ENCODE measurements at places on chromosomes 2 and 18. TPM values are rescaled to one million over a fixed set of nuclear protein-coding genes. Genes with fewer than 3 reads are reported as not detected.

GRCh38 chr2:181857483-181857882 lies 34.0 kb upstream of the ITPRID2 start:
- no peaks in the 10 kb centered on the region for H3K27me3 ChIP-seq
- no peak overlapping the region for H3K27ac ChIP-seq
- DNase-seq = no peak
- H3K4me1 ChIP-seq = peaks cover 1% of the 10 kb centered on the region
- H3K36me3 ChIP-seq = no peaks in the 10 kb centered on the region

DNA sequence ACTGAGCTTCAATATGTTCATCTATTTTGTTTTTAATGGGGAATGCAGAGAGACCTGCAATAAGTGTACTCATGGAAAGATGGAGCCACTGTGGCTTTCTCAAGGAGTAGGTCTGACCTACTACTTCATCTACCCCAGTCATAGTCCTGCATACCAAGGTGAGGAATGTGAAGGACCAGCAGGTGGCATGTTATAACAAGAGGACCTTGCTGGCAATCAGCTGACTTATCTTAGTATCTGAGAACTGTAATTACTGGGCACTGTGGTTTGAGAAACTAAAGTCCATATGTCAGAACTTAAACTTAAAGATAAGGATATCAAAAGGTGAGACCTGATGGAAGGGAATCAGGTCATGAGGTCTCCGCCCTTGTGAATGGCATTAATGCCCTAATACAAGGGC lies 1104.2 kb downstream of the BCL11A start:
- no peak overlapping the region for H3K27ac ChIP-seq
- DNase-seq = no peak
- no peaks in the 10 kb centered on the region for H3K4me1 ChIP-seq
- no peaks in the 10 kb centered on the region for H3K36me3 ChIP-seq

- H3K4me1 ChIP-seq = no peaks in the 10 kb centered on the region
- H3K4me3 ChIP-seq = no peak overlapping the region
- no peak overlapping the region for H3K27ac ChIP-seq
- H3K36me3 ChIP-seq = no peaks in the 10 kb centered on the region
- no peak for DNase-seq
These were observed 16.4 kb downstream of the VIL1 start for GRCh38 chr2:218435003-218435982.

GRCh38 chr2:132623096-132623839 lies 46.7 kb downstream of the LYPD1 start:
- DNase-seq = no peak
- H3K27me3 ChIP-seq = no peaks in the 10 kb centered on the region
- no peak overlapping the region for H3K4me3 ChIP-seq
- H3K27ac ChIP-seq = no peak overlapping the region

DNA sequence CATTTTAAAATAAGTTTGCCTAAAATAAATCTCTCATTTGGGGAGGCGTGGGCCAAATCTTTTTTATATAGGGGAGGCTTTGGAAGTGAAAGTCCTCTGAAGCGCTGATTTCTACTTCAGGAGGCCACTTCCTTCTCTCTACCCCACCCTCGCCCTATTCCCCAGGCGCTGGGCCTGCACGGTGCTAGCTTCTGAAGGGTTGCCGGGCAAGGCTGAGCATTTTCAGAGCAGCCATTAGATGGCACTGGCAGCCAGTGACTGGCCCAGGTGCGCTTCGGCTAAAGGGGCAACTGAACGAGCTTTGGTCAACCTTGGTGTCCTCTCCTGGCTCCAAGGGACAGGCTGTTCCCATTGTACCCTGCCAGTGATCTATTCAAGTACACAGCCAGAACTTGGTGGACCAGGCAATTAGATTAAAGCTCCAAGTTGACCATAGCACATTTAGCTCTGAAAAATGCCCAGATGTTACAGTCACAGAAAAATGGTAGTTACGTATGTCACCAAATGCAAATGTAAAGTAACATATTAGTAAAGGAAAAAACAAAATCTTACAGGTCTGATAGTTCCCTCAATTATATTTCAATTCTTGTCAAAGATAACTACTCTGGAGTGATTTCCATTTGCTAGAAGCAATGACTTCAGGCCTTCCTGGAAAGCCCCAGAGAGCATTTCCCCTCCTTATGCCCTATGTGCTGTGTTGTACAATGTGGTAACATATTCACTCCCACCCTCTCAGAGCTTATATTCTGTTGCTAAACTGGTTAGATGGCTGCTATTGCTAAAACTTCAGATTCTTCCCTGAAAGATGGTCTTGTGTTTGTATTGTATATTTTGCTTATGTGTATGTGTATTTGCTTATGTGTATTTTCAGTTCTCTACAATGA lies 2.1 kb downstream of the POMC start:
- DNase-seq = peak; percentile 58
- H3K4me1 ChIP-seq = peaks cover 28% of the 10 kb centered on the region
- peaks cover 40% of the 10 kb centered on the region for H3K27me3 ChIP-seq
- peak overlapping the region; percentile 3 for H3K27ac ChIP-seq

DNA sequence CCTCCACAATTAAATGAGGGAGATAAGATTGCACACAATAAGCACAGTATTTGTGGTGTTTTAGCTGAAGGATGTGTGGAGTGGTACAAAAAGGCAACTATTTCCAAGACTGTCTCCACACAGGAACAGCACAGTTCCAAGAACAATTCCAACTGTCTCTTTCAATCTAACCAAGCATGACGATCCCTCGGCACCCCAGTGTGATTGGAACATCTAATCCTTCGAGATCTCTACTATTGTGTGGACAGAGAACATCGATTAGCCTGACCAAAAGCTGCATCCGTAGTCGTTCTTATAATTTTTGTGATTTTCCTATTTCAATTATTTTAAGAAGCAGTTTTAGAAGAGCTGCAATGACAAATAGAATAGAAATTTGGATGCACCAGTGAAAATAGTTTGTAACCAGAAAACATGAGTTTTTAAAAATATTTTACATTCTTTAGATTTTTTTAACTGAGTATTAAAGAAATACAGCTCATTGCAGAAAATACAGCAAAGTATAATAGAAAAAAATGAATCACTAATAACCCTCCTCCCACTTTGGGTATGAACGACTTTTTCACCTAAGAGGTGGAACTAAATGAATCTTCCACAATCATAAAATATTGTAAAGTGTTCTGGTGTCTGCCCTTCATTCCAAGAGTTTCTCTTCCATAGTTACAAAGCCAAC lies 76.4 kb upstream of the CABLES1 start:
- no peak overlapping the region for H3K4me3 ChIP-seq
- H3K4me1 ChIP-seq = no peaks in the 10 kb centered on the region
- H3K27me3 ChIP-seq = peaks cover 6% of the 10 kb centered on the region
- no peak for DNase-seq
- no peak overlapping the region for H3K27ac ChIP-seq

GRCh38 chr18:48152549-48152948 lies 222.1 kb upstream of the SMAD2 start:
- peaks cover 22% of the 10 kb centered on the region for H3K27me3 ChIP-seq
- H3K36me3 ChIP-seq = no peaks in the 10 kb centered on the region
- DNase-seq = no peak

- no peaks in the 10 kb centered on the region for H3K27me3 ChIP-seq
- DNase-seq = no peak
- no peaks in the 10 kb centered on the region for H3K4me1 ChIP-seq
- no peak overlapping the region for H3K4me3 ChIP-seq
These were observed 270.1 kb upstream of the POU3F3 start for GRCh38 chr2:104583811-104584210.

The GCG gene
- not detected for total RNA-seq

GRCh38 chr18:53567929-53568574 lies 656.4 kb downstream of the MBD2 start:
- H3K36me3 ChIP-seq = no peaks in the 10 kb centered on the region
- H3K4me1 ChIP-seq = no peaks in the 10 kb centered on the region
- DNase-seq = no peak
- no peak overlapping the region for H3K4me3 ChIP-seq
- H3K27ac ChIP-seq = no peak overlapping the region

GRCh38 chr2:131425231-131425941 lies 50.5 kb upstream of the TUBA3D start:
- no peak overlapping the region for H3K27ac ChIP-seq
- no peaks in the 10 kb centered on the region for H3K36me3 ChIP-seq
- DNase-seq = no peak
- H3K4me1 ChIP-seq = peaks cover 7% of the 10 kb centered on the region
- H3K27me3 ChIP-seq = peaks cover 73% of the 10 kb centered on the region
- peak overlapping the region; percentile 47 for H3K4me3 ChIP-seq

DNA sequence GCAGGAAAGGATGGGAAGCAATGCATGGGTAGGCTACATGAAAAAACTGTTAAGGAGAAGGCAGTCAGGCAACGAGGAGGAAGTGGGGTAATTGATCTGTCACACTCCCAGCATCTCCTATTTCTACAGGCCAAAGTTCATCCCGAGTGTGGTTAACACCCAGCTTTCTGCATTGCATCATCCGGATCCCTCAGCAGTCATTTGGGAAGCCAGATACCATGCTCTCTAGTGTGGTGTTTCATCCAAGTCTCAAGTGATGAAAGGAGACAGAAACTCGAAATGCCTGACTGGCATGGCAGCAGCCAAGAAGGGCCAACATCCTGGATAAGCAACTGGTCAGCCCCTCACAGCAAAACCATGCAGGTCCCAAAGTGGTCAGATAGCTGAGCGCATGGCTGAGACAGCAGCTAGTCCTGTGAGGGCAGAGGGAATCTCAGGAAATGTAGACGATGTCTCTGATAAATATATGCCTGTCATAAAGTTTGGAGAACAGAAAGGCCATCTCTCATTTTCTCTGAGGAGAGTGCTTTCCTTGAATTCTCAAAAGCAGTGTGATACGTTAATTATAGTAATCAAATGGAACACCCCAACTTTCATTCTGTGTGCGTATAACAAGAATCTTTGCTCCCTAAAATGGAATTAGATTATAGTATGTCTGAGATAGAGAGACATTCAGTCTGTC lies 24.8 kb upstream of the HNRNPA3 start:
- no peaks in the 10 kb centered on the region for H3K4me1 ChIP-seq
- no peaks in the 10 kb centered on the region for H3K36me3 ChIP-seq
- no peak overlapping the region for H3K27ac ChIP-seq
- DNase-seq = no peak

DNA sequence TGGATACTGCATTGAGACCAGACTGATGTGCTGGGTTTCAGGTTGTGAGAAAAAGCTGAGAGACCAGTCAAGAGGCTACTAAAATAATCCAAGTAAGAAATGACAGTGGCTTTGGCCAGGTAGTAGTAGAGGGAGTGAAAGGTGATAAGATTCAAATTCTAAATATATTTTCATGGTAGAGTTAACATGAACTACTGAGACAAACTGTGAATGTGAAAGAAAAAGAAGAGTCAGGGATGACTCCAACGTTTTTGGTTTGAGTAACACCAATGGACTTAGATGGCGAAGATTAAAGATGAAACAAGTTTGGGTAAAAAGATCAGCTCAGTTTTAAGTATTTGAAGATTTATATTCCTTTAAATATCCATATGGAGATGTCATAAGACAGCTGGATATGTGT lies 209.4 kb downstream of the ZEB2 start:
- DNase-seq = no peak
- H3K4me1 ChIP-seq = peaks cover 38% of the 10 kb centered on the region
- peak overlapping the region; percentile 49 for H3K27ac ChIP-seq
- H3K4me3 ChIP-seq = peak overlapping the region; percentile 10
- H3K27me3 ChIP-seq = no peaks in the 10 kb centered on the region

The PSMD1 gene
- 66.8 TPM for total RNA-seq

The AMMECR1L gene
- total RNA-seq = 25.3 TPM

The BCL2 gene
- 98.3 TPM for total RNA-seq

GRCh38 chr2:152710713-152711112 lies 6.5 kb downstream of the PRPF40A start:
- no peak for DNase-seq
- H3K4me3 ChIP-seq = no peak overlapping the region
- peaks cover 16% of the 10 kb centered on the region for H3K36me3 ChIP-seq
- H3K27me3 ChIP-seq = no peaks in the 10 kb centered on the region
- peaks cover 58% of the 10 kb centered on the region for H3K4me1 ChIP-seq

DNA sequence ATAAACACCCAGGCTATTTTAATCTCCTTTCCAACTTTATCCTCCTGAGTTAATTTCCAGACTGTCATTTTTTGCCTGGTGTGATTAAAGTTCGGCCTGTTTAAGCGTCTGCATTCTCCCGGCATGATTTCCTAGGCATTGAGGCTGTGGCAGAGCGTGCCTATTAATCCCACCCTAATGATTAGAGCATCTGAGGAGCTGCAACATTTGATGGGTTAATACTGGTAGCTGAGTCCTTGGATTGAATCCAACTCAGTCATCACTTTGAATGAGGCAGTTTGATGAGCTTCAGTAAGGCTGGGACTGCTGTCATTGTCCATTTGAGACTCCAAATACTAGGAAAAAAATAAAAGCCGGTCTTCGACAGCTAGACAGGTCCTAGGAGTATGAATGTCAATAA lies 882.5 kb downstream of the SLC4A3 start:
- no peaks in the 10 kb centered on the region for H3K36me3 ChIP-seq
- no peak overlapping the region for H3K4me3 ChIP-seq
- no peaks in the 10 kb centered on the region for H3K27me3 ChIP-seq
- H3K27ac ChIP-seq = no peak overlapping the region
- no peaks in the 10 kb centered on the region for H3K4me1 ChIP-seq

DNA sequence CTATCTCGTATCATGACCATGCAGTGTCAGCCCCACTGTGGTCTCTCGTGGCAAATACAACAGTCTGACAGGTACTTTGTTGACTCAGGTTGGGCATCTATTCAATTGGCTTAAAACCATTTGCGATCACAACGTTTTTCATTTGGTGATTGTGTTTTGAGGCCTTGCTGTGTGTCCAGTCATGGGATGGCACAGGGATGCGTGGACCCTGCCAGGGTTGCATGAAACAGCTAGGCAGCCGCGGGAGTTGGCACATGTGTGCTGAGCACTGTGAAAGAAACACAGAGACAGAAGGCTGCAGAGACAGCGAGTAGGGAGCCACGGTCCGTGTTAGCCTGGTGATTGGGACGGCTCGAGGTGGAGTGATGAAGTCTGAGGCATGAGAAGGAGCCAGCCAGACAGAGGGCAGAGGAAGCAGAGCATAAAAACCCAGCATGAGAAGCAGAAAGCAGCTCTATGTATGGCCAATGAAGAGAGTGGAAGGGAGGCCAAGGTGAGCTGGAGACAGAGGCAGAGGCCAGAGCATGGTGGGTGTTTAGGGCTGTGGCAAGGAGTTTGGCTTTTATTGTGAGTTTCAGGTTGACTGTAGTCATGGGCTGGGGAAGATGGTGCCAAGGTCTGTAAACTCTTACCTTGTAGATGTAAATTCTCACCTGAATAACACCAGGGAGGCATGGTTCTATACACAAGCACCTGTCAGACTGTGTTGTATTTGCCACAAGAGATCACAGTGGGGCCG lies 31.8 kb upstream of the IL1R1 start:
- peak overlapping the region; percentile 31 for H3K4me3 ChIP-seq
- H3K4me1 ChIP-seq = peaks cover 76% of the 10 kb centered on the region
- peaks cover 7% of the 10 kb centered on the region for H3K27me3 ChIP-seq
- DNase-seq = peak; percentile 50

DNA sequence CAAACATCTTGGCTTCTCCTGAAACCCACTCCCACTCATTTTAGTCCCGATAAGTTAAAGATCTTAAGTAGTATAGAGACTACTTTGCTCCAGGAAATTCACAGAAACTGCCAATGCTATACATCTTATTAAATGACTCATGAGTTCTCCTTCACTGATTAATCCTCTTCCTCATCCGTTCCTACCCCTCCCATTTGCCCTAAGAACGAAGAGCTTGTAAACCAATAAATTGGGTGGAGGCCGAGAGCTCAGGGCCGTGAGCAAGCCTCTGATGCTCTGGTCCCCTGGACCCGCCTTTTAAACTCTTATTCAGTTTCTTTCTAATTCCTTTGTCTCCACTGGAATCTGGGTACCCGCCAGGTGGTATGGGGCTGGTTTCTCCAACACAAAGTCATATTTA lies 68.6 kb downstream of the METTL8 start:
- no peak overlapping the region for H3K4me3 ChIP-seq
- H3K27me3 ChIP-seq = no peaks in the 10 kb centered on the region
- no peak overlapping the region for H3K27ac ChIP-seq

- peaks cover 4% of the 10 kb centered on the region for H3K27me3 ChIP-seq
- H3K4me3 ChIP-seq = no peak overlapping the region
- H3K36me3 ChIP-seq = no peaks in the 10 kb centered on the region
- no peak for DNase-seq
- no peaks in the 10 kb centered on the region for H3K4me1 ChIP-seq
These were observed 22.6 kb upstream of the PLEK start for GRCh38 chr2:68342470-68342869.
